Camera-type eye (tissue), 1 donor: ENCODE measurements at places on chromosomes 7 and 10. TPM values are rescaled to one million over a fixed set of nuclear protein-coding genes. Genes with fewer than 3 reads are reported as not detected.

The CYP17A1 gene
- total RNA-seq, result 0.33 TPM

The CDK1 gene
- 40.9 TPM for total RNA-seq

The ARMC3 gene
- 0.77 TPM for total RNA-seq

The PRDX3 gene
- total RNA-seq, result 99.4 TPM

The MOSPD3 gene
- total RNA-seq, result 10.0 TPM

The CASP2 gene
- 36.0 TPM for total RNA-seq

The SPDYE2 gene
- total RNA-seq, result 0.27 TPM

The SLC26A4 gene
- 0.60 TPM for total RNA-seq

The SUN3 gene
- not detected for total RNA-seq

The C10orf67 gene
- 0.11 TPM for total RNA-seq

The ANKRD1 gene
- 5.3 TPM for total RNA-seq

The MYH16 gene
- total RNA-seq, result not detected

The HYAL4 gene
- total RNA-seq, result not detected

The ABCC2 gene
- 3.4 TPM for total RNA-seq

The AP1S1 gene
- 32.5 TPM for total RNA-seq

The ZNF777 gene
- total RNA-seq, result 10.9 TPM

The GNAT3 gene
- total RNA-seq, result not detected

The TMEM229A gene
- 1.9 TPM for total RNA-seq

The CYP3A7 gene
- total RNA-seq, result not detected

The SEMA3E gene
- total RNA-seq, result 9.2 TPM

The GLI3 gene
- total RNA-seq, result 30.2 TPM

The EIF4H gene
- total RNA-seq, result 210 TPM

The KIF11 gene
- total RNA-seq, result 14.8 TPM

The GRM3 gene
- total RNA-seq, result 7.2 TPM

The DENND2A gene
- total RNA-seq, result 54.6 TPM

The FXYD4 gene
- total RNA-seq, result not detected

The SCIN gene
- total RNA-seq, result 3.4 TPM

The OR13A1 gene
- total RNA-seq, result not detected

The LIPN gene
- total RNA-seq, result not detected

The JAKMIP3 gene
- total RNA-seq, result 1.4 TPM

The MOGAT3 gene
- total RNA-seq, result not detected

The COL17A1 gene
- 17.3 TPM for total RNA-seq

The IFIT3 gene
- total RNA-seq, result 11.8 TPM

The FAM241B gene
- 5.1 TPM for total RNA-seq

The TAS2R38 gene
- total RNA-seq, result not detected

The RBM20 gene
- 2.7 TPM for total RNA-seq

The TEX47 gene
- not detected for total RNA-seq

The HOXA9 gene
- total RNA-seq, result not detected

The SRRM3 gene
- total RNA-seq, result 20.2 TPM

The HMX3 gene
- total RNA-seq, result 1.1 TPM

The C7orf57 gene
- 0.22 TPM for total RNA-seq

The INHBA gene
- total RNA-seq, result 8.8 TPM

The AGBL3 gene
- 5.8 TPM for total RNA-seq

The SMNDC1 gene
- 24.5 TPM for total RNA-seq

The C10orf88 gene
- total RNA-seq, result 16.5 TPM

The CPED1 gene
- total RNA-seq, result 82.0 TPM

The PPP1R9A gene
- total RNA-seq, result 96.4 TPM

The FANK1 gene
- 3.1 TPM for total RNA-seq

The ELOVL3 gene
- total RNA-seq, result 0.66 TPM

The NUTM2B gene
- 0.66 TPM for total RNA-seq

The OR2A5 gene
- not detected for total RNA-seq

The DLG5 gene
- total RNA-seq, result 45.0 TPM

The ZNF716 gene
- not detected for total RNA-seq

The AKR1C8 gene
- total RNA-seq, result 0.27 TPM

The GPC2 gene
- total RNA-seq, result 28.8 TPM
